ENCODE measurements at places on chromosomes 13 and 19.

- DNase-seq: peak; percentile 50
Measured at GRCh38 chr19:50728084-50728737, 5.0 kb downstream of the CLEC11A start.

- no peak for DNase-seq
Measured at GRCh38 chr13:100951016-100951415, 276.4 kb upstream of the TMTC4 start.

DNA sequence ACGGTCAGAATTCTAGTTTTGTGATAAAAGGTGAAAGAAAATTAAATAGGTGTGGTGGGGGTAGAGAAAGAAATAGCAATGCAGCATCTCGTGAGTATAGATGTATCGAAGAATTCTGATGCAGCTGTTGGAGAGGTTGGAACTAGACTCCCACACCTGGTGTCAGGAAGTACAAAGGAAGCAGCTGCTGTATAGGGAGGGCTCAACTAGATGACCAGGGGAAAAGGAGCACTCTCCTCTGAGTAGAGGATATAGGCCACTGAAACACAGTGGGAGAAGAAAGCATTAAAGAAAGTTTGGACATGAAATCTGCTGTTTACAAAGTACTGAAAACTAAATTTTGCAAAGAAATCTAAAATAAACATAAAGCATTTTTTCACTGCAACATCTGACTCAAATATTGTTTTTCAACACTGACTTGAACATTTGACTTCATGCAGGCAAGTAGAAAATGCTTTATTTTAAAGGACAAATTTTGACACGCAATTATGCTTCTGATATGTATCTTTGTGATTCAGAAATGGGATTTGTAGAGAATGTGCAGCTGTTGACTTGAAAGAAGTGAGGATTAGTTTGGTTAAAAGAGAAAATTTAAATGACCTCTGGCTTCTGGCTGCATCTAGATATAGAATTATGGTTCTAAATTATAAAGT is 82.2 kb downstream of the MIPEP start:
- DNase-seq: no peak

DNA sequence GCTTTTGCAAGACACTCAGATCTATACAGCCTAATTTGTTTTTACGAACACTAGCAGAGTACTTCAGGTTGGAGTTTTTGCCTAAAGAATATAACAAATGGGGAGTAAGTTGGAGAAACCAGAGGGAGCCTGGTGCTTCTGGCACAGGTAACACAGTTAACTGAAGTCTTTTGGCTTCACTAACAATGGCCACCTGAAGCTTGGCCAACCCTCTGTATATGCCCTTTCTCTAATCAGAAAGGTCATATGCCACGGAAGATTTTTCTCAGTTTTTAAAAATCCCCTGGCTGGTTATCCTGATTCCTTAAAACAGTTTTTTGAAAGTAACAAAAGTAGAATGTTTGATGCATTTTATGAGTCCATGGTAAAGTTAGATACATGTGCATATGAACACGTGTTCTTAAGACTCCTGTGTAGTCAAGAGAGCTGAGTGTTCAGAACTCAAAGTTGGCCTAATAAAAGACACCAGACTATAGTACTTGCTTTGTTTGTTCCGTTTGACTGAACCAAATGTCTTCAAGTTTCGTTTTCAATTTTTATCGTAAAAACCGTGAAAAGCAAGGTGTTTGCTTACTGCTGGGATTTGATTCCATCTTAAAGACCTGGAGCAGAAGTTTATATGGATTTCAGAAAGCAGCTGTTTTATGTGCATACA is 137.5 kb downstream of the KCNRG start:
- DNase-seq: no peak

DNA sequence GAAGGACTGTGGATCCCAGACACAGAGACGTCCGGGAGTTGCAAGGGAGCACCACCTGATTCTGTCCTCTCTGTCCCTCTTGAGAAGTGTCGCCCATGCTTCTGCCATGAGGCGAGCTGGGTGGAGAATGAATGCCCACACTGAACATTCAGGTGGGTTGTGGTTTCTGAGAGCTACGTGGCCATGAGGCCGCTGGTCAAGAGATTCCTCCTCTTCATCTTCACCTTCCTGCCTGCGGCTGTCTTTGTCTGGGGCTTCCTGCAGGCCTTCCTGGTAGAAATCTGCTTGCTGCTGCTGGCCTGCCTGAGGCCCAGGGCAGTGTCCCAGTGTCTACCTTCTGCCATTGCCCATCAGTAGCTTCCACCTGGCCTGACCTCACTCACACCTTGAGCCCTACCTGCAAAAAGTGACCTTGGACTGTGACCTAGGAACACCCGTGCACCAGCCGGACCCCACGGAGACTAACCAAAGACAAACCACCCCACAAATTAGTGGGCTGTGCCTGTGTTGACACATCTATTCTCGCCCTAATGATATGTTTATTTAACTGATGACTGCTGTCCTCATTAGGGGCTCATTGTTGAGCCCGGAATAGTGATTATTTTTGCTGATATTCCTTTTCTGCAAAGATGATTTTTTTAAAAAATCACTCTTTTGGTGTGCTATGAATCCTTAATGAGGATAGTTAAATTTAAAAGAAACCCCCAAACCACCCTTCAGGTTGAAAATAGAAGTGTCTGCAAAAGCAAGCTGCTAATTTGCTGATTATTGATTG is 38.7 kb upstream of the ZNF536 start:
- DNase-seq: no peak

DNA sequence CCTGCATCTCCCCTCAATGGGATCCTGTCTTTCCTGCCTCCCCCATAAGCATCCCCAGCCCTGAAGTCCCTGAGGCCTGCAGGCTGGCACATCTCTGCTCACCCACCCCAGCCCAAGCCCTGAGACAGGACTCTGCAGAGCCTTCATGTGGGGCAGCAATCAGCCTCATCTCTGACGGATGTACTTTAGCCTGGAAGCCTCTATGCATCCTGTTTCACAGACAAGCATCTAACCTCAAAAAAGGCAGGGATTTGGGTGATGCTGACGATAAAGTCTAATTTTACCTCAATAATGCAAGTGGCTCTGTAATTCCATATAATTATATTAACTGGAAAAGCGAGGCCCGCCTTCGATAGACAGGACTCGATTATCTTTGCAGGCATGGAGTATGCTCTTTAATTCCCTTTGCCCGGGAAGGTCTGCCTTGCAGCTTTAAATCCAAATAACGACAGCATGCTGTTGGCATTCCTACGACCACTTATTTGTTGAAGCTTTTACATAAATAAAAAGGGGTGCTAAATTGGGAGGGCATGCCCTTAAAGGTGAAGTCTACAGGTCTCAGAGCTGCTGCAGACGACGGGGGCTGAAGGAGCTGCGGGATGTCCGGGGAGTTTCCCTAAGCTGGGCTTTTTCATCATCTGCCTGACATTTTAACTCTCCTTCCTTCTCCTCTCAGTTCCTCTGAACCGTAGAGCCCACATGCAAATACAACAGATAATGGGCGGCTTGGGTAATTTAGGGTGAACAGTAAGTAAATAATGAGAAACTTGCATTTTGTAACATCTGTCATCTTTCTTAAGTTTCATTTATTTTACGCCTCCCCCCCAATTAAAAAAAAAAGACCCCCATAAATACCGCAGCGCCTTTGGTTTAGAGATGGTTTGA is 211.5 kb downstream of the URI1 start:
- DNase-seq: no peak

GRCh38 chr13:43425234-43425633 is 361.5 kb downstream of the ENOX1 start:
- no peak for DNase-seq

DNA sequence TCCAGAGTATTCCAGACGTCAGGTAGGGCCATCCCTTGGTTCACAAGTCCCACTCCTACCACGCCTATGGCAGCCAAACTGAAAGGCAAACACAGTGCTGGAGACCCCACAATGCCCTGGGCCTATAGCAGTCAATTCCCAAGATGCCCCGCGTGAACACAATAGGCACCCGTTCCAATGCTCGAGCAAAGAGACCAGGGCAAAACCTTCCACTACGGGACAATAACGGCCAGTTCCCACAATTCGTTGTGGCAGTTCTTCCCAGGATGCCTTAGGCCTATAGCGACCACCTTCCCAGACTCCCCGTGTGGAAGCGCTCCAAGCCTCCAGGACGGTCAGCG is 538 bp downstream of the ZNF428 start:
- DNase-seq: peak; percentile 34

- no peak for DNase-seq
Measured at GRCh38 chr19:39296055-39296645, at the start of gene IFNL1. Gene IFNL1, plus strand, starts transcription at chr19:39296407. Its CDS starts 15 bp downstream, at chr19:39296422.

DNA sequence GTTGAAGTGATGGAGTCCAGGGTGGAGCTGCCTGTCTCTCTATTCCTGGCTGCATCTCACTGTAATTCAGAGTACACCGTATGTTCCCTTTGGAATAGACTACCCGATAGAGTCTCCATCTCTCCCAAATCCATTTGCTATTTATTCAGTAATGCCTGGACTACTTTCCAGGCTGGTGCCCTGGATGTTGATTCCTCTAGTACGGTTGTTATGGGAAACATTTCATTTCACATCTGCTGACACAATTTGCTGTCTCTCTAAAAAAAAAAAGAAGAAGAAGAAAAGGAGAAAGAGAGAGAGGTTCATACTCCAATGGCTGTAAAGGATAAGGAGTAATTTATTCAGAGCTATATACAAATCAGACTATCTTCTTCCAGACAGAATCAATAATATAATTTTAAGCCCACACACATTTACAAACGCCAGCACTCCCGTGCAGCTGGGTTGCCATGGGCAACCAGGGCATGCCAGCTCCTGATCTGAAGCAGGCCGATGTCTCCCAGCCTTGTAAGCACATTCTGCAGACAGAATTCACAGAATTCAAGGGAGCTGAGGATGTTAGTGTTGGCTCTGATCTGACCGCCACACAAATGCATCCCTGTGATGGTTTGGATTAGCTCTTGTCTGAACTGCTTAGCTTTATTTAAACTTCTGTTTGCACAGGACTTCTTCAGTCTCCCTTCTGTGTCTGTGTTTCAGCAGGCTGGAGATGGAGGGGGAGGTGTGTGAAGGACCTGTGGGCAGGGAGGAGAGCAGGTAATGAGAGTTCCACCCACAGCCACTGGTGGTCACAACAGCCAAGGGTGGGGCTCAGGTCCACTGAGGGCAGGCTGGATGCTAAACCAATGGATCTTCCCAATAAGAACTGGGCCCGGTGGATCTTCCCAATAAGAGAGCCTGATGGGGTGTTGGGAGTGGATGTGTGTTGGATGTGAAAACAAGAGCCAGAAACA is 66.0 kb downstream of the TEX26 start:
- DNase-seq: no peak

DNA sequence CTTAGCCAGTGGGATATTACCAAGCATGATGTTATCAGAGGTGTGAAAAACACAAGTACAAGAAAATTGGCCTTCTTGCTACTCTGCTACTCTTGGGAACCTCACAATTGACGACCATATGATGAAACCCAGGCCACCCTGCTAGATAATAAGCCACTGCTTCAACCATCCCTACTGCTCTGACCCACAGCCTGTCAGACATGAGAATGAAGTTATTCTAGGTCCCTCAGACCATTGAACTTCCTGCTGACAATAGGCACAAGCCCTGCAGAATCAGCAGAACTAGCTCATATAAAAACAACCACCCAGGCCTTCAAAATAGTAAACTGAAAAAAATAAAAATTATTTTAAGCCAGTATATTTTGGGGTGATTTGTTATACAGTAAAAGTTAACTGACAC is 559.9 kb downstream of the KCTD12 start:
- DNase-seq: no peak

DNA sequence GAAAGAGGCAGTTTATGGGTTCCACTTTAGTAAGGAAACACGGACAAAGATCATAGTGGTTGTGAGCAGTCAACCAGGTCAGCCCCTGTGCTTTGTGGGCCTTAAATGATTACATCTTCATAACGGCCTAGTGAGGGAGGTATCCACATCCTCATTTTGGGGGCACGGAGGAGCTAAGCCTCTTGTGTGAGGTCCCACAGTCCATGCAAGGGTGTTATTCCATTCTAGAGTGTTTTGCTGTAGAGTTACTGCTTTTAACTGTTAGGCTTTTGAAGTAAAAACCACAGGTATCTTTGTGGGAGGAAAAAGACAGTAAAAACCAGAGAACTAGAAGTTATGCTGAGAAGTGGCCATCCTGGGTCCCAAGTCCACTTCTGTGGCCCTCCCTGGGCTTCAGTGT is 4.0 kb downstream of the NOP53 start:
- DNase-seq: no peak

- peak; percentile 17 for DNase-seq
Measured at GRCh38 chr13:39051157-39051556, 12.9 kb downstream of the NHLRC3 start.

DNA sequence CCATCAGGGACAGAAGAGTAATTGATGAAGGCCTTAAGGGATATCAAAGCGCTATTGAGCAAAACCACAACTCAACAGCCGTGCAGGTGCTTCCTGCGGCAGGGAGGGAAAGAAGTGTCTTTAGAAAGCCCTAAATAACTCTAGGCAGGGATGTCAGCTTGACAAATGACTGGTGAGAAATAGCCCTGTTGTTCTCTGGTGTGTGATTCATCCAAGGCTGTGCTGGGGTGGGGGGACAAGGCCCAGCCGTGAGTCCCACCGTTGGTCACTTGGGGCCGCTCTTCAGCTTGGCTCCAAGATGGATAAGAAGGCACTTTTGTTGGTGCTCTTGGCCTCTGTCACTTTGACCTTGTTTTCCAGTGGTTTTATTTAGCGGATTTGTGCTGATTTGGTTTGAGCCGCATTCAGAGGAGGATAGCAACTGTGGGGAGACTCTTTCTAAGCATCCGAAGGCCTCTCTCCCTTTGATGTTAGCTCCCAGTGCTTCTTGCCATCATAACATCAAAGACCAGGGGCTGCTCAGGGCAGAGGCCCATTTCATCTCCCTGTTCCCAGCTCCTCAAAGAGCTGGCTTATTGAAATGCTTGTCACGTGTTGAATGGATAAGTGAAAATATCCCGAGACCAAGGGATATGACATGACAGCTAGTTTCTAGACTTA is 130.3 kb upstream of the SERP2 start:
- peak; percentile 28 for DNase-seq

GRCh38 chr13:21917086-21918015 is 246.5 kb downstream of the FGF9 start:
- no peak for DNase-seq

DNA sequence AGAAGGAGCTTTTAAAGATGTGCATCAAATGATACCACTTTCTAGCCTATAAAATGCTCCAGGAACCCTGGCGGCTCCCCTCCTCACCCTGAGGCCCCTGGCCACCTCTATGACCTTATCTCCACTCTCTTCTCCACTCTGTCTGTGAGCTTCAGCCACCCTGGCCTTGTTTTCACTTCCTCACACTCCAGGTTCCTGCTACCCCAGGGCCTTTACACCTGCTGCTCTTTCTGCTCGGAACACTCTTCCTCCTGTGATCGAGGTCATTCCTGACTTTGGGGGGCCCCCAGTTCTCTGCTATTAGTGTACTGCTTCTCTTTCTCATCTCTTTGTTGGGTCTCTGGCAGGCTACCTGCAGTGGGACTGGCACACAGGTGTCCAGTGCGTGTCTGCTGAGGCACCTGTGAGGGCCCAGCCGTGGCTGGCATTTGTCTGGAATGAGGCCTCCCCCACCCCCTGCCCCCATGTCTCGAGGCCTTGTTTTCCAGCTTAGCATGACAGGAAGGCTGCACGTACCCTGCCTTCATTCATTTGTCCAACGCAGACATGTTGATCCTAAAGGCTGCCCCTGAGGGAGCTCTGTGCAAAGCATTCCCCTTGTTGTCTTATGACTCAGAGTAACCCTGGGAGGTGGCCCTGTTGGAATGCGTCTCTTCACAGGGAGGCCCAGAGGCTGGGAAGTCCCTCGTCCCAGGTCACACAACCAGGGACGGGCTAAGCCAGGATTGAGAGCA is 2.3 kb downstream of the DDA1 start:
- no peak for DNase-seq

GRCh38 chr13:98459721-98460370 is 117.1 kb downstream of the STK24 start:
- no peak for DNase-seq

- DNase-seq: no peak
Measured at GRCh38 chr19:58356766-58357480, 3.6 kb upstream of the A1BG start.

Measured in CD4-positive, alpha-beta T cell treated with Interleukin-2 at 100 ng/mL for 4 hours (primary cell).